WERI-Rb-1 (cell line): ENCODE measurements at places on chromosomes 4 and X.

DNA sequence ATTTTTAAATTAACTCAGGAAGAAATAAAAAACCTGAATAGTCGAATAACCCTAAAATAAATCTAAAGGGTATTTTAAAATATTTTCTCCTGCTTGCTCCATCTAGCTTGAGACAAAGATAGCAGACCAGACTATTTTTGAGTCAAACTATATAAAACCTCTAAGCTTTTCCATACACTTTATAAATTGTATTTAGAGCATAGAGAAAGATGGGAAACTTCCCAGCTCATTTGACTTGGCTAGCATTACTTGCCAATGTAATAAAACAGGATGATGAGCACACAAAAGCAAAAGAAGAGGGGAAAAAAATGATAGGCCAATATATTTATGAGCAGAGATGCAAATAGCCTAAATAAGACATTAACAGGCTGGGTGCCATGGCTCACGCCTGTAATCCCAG is 117.1 kb downstream of the ANAPC4 start:
- no peak for DNase-seq

DNA sequence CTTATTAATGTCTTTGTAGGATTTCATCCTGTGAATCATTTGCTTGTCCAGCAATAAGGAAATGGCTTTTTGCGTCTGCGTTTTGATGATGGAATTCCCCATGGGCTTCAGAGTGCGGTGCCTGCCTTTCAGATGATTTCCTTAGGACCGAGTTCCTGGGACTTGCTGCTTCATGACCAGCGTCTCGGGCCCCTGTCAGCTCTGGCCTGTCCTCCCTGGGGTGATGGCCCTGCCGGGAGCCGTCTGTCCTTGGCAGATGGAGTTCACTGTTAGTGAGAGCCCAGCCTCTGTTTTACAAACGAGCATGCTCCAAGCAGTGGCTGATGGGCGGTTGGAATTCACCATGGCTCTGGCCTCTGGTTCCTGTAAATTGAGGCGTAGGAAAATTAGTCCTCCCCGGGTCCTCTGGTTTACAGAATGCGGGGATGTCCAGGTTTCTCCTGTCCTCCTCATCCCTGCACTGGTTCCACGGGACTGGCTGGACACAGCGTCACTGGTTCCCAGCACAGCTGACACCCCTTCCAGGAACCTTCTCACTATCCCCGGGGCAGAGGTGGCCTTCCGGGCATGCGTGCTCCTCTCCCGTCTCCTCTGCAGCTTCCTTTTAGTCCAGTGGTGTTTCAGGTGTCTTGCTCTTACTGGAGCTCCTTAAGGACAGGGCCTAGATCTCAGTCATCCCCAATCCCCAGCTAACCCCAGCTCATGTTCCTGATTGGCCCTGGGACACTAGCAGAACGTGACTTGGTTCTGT is 34.9 kb downstream of the TBC1D14 start:
- no peak for DNase-seq

DNA sequence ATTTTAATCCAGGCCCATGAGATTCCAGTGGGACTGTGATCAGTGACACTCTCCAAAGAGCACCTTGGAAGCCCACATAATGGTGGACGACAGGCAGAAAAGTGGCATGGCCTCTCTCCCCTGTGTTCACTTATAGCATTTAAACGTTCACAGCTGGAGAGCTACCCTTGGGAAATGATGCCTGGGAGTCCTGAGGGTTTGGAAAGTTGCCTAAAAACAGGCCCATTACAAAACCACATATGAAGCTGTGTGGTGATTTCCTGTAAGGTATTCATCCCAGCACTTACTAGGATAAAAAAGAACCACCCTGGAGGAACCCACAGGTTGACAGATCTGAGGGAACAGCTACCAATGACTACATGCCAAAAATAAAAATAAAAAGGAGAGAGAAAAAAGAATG is 193.2 kb downstream of the RASL11B start:
- DNase-seq: no peak

DNA sequence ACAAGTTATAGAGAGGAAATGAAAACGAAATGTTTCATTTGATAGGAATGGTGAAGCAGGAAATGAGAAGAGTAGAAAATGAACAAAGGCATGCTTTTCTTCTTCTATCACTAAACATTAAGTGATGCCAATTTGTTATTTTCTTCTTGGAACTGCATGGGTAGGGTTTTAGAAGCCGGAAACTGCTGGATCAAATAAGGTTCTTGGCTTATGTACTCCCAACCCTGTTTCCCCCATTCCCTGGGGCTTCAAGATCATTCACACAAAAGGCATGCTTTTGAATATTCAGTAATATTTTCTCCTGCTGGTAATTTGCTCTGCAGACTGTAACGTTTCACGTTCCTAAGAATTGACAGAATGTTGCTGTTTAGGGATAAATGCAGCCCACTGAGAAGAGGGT is 224.1 kb downstream of the NLGN4X start:
- no peak for DNase-seq

DNA sequence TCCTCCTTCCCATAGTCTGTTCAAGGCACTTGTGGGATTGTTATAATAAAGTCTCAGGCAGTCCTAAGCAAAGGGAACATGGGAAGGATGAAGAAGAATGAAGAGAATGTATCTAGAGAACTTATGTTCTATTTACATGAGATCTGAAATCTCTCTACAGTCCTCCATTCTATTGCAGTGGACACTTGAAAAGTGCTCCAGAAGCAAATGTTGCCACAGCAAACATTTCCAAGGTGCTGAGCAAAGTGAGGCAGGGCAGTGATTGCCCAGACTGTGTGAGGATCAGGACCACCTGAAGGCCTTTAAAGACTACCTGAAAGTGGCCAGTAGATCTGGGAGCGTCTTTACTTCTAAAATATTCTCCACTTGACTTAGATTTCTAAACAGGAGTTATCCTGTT is 203.5 kb downstream of the RBM46 start:
- no peak for DNase-seq

GRCh38 chr4:173707658-173708419 is 177.8 kb upstream of the HAND2 start:
- DNase-seq: no peak

- no peak for DNase-seq
Observed at GRCh38 chrX:102964940-102965339, 27.9 kb downstream of the RAB40AL start.

GRCh38 chr4:18777190-18777930 is 755.8 kb upstream of the LCORL start:
- no peak for DNase-seq

GRCh38 chrX:40473460-40474204 is 107.1 kb upstream of the ATP6AP2 start:
- no peak for DNase-seq

- DNase-seq: no peak
Observed at GRCh38 chrX:153848325-153848724, 18.0 kb upstream of the PDZD4 start.

DNA sequence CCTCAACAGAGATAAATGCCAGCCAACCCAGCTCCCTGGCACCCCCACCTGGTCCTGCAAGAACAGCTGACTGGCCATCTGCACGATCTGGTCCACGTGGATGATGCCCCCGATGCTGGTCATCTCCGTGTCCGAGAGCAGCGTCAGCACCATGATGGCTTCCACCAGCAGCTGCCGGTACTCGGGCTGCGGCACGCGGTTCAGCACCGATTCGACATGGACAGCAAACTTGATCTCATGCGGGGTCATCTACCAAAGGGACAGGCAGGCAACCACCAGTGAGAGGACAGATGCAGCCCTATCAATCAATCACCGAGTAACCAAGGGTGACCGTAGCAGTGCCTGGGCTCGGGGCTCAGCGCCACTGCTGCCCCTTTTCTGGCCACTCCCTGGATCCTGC is 89.8 kb downstream of the PHKA2 start:
- no peak for DNase-seq

- peak; percentile 58 for DNase-seq
Observed at GRCh38 chr4:170374770-170375169, 285.0 kb upstream of the AADAT start.

DNA sequence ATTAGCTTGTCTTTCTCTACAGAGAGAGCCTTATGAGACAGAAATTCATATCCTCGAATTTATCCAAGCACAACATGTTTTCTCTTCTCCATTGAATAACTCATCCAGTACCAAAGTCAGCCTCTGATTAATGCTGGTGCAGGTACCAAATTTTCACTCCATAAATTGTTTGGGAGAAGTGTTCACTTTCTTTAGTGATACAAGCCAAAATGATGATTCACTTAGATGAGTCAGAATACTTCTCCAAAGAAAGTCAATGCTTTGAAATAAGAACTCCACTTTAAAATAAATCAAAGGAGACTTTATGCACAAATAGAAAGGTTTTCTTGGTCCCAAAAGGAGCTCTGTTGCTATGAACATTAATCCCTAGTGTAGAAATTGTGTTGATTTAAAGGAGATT is 60.2 kb downstream of the MAOB start:
- no peak for DNase-seq

DNA sequence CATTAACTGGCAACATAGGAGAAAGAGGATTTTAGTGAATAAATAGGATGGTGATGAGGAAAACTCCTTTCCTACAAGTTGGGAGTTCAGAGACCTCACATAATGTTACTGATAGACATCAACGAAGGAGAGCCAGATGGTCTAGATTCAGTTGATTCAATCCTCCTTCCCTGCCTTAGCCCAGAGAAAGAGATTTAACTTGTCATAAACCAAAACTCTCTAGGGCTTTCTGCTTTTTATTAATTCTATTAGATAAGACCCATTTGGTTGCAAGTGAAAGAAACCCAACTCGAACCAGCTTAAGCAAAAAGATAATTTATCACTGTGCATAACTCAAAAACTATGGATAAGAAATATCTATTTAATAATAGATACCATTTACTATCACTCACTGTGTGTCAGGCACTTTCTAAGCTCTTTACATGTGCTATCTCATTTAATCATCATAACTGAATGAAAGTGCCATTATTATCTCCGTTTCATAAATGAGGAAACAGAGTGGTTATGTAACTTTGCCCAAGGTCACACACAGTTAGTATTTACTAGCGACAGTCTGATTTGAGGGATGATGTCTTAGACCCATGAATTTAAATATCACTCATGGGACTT is 4.3 kb upstream of the UNC5C start:
- no peak for DNase-seq

DNA sequence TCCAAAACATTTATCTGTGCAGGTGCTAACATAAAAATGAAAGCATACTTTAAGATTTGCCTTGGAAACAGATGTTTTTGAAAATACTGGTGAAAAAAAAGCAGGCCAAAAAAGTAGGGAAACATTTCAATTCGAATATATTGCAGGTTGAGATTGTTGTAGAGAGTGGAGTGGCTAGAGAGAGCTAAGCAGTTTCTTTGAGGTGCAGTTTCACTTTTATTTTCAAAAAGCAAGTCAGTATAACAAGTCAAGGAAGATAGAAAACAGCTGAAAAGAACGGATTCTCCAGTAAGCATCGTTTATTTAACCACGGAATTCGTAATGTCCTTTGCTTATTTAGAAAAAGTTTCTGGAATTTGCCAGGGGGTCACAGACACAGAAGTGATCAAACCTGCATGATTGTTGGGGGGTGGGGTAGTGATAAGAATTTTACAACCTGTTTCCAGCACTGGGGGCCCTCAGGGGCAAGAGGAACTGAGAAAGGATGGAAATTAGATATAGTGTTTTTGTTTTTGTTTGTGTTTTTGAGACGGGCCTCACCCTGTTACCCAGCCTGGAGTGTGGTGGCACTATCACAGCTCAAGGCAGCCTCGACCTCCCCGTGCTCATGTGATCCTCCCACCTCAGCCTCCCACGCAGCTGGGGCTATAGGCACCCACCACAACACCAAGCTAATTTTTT is 175.0 kb downstream of the TENM3 start:
- no peak for DNase-seq

- DNase-seq: no peak
Observed at GRCh38 chr4:13908455-13908854, 280.9 kb upstream of the BOD1L1 start.

DNA sequence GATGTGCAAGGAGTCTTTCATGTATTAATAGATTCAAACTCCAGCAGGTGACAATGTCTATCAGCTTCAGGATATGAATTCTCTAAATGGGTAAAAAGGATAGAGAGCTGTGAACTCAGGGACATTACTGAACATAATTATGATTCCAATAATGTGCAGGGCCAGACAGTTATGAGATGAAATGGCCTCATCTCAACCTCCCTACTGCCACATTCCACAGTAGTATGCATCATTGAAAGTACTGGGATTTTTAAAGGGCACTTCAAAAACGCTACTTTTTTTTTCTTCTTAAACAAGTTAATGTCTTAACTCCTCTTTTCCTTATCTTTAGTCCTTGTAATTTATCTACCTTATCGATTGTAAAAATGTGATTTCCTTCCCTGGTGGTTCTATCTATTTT is 202.0 kb downstream of the APBB2 start:
- DNase-seq: no peak

DNA sequence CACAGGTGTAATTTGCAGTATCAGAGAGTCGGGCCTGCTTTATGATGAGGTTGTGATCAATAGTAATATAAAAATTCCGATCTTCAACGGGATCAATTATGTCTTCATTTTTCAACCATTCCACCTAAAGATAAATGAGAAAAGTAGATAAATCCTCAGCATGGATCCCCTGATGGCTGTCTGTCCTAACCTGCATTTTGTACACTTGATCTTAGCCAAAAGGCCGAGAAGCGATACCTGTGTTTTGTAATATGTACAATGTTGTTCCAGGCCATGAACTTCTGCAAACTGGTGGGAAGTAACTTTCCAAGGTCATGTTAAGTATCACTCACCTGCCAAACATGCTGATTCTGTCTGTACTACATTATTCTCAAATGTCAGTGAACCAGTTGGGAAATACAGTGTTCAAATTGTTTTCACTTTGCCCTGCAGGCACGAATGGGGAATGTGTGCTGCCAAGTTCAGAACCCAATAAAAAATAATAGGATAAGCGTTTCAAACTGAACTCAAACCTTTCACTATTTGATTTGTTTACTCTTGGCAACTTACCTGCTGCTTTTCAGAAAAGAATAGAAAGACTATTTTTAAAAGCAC is 298.1 kb downstream of the UNC5C start:
- DNase-seq: no peak

DNA sequence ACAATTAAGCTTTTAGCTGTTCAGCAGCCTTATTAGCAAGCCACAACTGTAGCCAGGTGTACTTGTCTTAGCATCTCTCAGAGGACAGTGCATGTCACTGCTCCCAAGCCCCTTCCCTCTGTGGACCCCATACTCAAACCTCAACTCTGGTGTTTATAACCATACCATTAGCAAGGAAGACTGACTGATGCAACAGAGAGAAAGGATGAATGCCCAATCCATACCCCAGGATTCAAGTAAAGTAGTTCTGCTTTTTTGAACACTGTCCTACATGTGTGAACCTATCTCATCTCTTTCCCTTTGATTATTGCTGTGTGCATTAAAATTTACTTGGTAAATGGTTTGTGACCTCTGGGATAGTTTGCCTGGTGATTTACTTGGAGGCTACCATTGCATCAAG is 22.8 kb upstream of the CYBB start:
- no peak for DNase-seq

GRCh38 chr4:2570551-2571222 is 34.2 kb downstream of the FAM193A start:
- no peak for DNase-seq
